Progenitor cell of endocrine pancreas (in vitro differentiated cells): ENCODE measurements at places on chromosomes 16 and 17. TPM values are rescaled to one million over a fixed set of nuclear protein-coding genes. Genes with fewer than 3 reads are reported as not detected.
A peak's percentile ranks its signal among the peaks of the same experiment; 100 is the strongest.

The DBNDD1 gene
- 53.8 and 57.4 TPM in 2 replicates for total RNA-seq

The ANKRD40CL gene
- total RNA-seq, result not detected in 2 replicates

The DNAH17 gene
- 0.16 TPM in 1 of 2 replicates, not detected in the other for total RNA-seq

The AANAT gene
- 0.40 TPM in 1 of 2 replicates, not detected in the other for total RNA-seq

The MT1X gene
- total RNA-seq, result 6.8 and 6.9 TPM in 2 replicates

The ACLY gene
- 186 and 188 TPM in 2 replicates for total RNA-seq

The DHRS7B gene
- total RNA-seq, result 18.0 and 19.9 TPM in 2 replicates

The FAM222B gene
- total RNA-seq, result 48.9 and 58.7 TPM in 2 replicates

The CCL3 gene
- total RNA-seq, result not detected in 2 replicates

The CHMP6 gene
- total RNA-seq, result 26.1 and 27.8 TPM in 2 replicates

The LRRC37B gene
- 27.6 and 28.7 TPM in 2 replicates for total RNA-seq

The USP32 gene
- 42.7 and 42.8 TPM in 2 replicates for total RNA-seq

The ABCA8 gene
- total RNA-seq, result 0.31 and 0.44 TPM in 2 replicates

DNA sequence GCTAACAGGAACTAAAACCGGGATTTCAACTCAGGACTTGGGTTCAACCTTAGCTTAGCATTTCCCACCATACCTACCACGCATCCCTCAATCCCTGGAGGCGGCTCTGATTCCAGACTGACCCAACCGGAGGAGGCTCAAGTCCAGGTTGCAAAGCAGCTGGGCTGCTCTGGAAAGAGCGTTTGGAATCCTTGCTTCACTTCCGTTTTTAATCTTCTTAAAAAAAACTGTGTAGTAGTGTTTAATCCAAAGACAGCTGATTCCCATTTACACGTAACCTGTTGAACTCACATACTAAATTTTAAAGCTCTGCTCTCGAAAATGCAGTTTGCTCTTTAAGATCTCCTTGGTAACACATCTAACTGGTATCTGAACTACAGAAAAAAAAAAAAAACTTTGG lies 50.0 kb downstream of the NXN start:
- H3K27me3 ChIP-seq, result peaks cover 3% of the 10 kb centered on the region
- no peak overlapping the region for H3K4me3 ChIP-seq
- no peak for DNase-seq
- peaks cover 2% of the 10 kb centered on the region for H3K36me3 ChIP-seq
- H3K27ac ChIP-seq, result peak overlapping the region; percentile 92

GRCh38 chr17:57375040-57375769 lies 118.9 kb downstream of the MSI2 start:
- H3K27ac ChIP-seq, result peak overlapping the region; percentile 71
- H3K4me1 ChIP-seq, result peaks cover 52% of the 10 kb centered on the region
- H3K36me3 ChIP-seq, result peaks cover 12% of the 10 kb centered on the region
- no peak for DNase-seq

GRCh38 chr17:17751489-17752088 lies 70.3 kb downstream of the RAI1 start:
- peak overlapping the region; percentile 4 for H3K4me3 ChIP-seq
- peak overlapping the region; percentile 79 for H3K27ac ChIP-seq
- no peak for DNase-seq
- H3K4me1 ChIP-seq, result peaks cover 25% of the 10 kb centered on the region
- H3K27me3 ChIP-seq, result no peaks in the 10 kb centered on the region
- H3K36me3 ChIP-seq, result no peaks in the 10 kb centered on the region

DNA sequence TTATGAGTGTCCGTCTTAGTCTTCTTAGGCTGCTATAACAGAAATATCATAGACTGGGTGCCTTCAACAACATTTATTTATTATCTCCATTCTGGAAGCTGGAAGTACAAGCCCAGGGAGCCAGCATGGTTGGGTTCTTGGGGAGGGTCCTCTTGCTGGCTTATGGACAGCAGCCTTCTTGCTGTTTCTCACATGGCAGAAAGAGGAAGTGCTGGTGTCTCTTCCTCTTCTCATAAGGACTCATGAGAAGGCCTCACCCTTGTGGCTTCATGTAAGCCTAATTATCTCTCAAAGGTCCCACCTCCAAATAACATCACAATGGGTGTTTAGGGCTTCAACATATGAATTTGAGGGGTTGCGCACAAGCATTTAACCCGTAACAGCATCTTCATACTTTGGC lies 207.0 kb upstream of the COX10 start:
- peaks cover 2% of the 10 kb centered on the region for H3K36me3 ChIP-seq
- H3K4me3 ChIP-seq, result no peak overlapping the region
- H3K27ac ChIP-seq, result no peak overlapping the region
- H3K4me1 ChIP-seq, result no peaks in the 10 kb centered on the region
- no peaks in the 10 kb centered on the region for H3K27me3 ChIP-seq

- H3K27ac ChIP-seq, result no peak overlapping the region
Observed at GRCh38 chr16:76176153-76176552, 101.0 kb upstream of the CNTNAP4 start.

GRCh38 chr17:31266042-31266441 lies 31.0 kb downstream of the OMG start:
- H3K27ac ChIP-seq, result no peak overlapping the region
- peaks cover 29% of the 10 kb centered on the region for H3K36me3 ChIP-seq

DNA sequence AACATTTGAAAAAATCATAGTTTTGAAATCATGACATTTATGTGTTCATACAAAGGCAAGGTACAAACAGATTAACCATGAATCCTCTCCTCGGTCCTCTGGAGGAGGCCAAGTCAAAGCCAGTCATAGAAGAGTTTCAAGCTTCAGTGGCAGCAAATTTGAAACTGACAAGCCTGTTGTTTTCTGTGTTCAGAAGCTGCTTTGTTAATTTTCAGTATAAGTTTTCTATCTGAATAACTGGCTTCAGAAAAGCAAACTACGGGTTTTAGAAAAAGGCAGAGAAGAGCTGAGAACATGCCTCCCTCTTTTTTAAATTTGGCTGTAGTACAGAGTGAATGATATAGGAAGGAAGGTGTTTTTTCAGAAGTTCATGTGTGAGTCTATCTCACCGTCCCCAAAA lies 79.6 kb upstream of the CLEC18B start:
- H3K36me3 ChIP-seq, result peaks cover 8% of the 10 kb centered on the region
- no peaks in the 10 kb centered on the region for H3K27me3 ChIP-seq
- no peak for DNase-seq
- H3K4me3 ChIP-seq, result no peak overlapping the region
- H3K27ac ChIP-seq, result no peak overlapping the region

- no peak for DNase-seq
- H3K36me3 ChIP-seq, result no peaks in the 10 kb centered on the region
- H3K27ac ChIP-seq, result no peak overlapping the region
- no peaks in the 10 kb centered on the region for H3K27me3 ChIP-seq
- no peaks in the 10 kb centered on the region for H3K4me1 ChIP-seq
Observed at GRCh38 chr17:69246726-69247375, 18.2 kb upstream of the ABCA10 start.

DNA sequence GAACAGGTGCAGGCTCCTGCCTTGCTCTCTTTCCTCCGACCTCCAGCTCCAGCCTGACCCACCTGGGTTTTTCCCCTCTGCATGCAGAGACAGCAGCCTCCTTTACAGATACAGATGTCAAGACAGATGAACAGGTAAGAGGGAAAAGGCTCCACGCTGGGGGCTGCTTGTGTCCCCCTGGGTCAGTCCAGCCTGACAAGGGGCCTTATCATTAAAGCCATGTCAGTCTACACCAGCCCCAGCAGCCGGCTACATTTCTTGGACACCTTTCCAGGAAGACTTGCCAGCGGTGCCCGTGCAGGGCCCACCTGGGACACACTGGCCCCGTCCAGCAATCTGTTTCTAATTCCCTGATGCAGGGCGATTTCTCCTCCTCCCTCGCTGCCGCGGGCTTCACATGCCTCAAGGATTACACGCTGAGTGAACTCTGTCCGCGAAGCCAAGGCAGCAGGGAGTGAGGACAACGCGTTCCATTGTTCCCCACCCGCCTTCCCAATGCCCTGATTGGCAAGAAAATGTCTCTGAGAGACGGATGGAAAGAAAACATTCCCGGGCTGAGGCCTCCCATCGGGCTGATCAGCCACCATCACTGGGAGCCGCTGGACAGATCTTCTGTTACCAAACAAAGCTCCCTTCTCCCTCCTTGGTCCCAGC lies 184.7 kb downstream of the C16orf95 start:
- no peak overlapping the region for H3K27ac ChIP-seq
- H3K27me3 ChIP-seq, result peaks cover 17% of the 10 kb centered on the region
- H3K36me3 ChIP-seq, result no peaks in the 10 kb centered on the region
- peaks cover 1% of the 10 kb centered on the region for H3K4me1 ChIP-seq

DNA sequence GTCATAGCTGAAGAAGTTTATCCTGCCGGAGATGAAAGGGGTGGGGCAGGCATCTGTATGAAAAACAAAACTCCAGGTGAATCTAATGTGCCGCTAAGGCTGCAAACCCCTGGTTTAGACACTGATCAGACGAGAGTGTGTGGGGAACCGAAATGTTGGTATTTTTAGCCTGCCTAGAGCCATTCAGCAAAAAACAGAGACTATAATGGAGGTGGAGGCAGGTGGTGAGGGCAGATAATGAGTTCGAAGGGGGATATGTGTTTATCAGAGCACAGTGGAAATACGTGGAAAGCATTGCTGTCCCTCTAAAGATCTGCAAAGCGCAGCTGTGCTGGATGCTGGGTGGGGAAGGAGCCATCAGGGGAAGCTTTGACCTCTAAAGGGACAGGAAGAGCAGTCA lies 127.5 kb upstream of the WSCD1 start:
- H3K27me3 ChIP-seq, result peaks cover 62% of the 10 kb centered on the region
- H3K27ac ChIP-seq, result no peak overlapping the region
- H3K4me3 ChIP-seq, result no peak overlapping the region
- no peak for DNase-seq

DNA sequence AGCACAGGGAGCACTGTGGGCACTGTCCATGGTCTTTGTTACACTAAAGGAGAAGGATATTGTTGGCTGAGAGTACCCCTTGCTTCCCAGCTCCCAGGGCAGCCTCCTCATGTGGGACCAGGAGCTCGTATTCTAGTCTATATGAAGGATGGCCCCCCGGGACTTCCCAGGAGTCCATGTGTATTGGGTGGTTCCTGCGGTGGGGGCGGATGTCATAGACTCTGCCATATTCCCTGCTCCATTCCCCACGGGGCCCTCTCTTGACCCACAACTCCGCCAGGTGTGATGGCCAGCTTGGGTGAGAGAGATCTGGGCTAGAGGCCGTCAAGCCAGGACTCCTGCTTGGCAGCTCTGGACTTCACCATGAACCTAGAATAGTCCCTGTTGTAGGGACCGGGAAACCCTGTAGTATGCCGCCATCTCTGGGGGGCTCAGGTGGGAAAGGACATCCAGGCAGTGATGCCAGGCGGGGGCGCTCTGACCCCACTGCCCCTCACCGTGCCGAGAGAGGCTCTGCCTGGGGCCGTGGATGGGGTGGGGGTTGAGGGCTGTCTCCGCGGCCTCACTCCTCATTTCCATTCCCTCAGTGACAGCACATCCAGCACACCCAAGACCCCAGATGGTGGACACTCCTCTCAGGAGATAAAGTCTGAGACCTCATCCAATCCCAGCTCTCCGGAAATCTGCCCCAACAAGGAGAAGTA lies 37.8 kb downstream of the OR1D5 start:
- no peaks in the 10 kb centered on the region for H3K4me1 ChIP-seq
- no peak overlapping the region for H3K4me3 ChIP-seq
- no peaks in the 10 kb centered on the region for H3K27me3 ChIP-seq
- H3K36me3 ChIP-seq, result peaks cover 48% of the 10 kb centered on the region
- H3K27ac ChIP-seq, result no peak overlapping the region

GRCh38 chr16:30839523-30840227 lies 52.7 kb upstream of the ZNF629 start:
- H3K27ac ChIP-seq, result no peak overlapping the region
- H3K4me1 ChIP-seq, result peaks cover 13% of the 10 kb centered on the region
- no peak for DNase-seq
- peaks cover 1% of the 10 kb centered on the region for H3K36me3 ChIP-seq
- H3K4me3 ChIP-seq, result no peak overlapping the region
- no peaks in the 10 kb centered on the region for H3K27me3 ChIP-seq

DNA sequence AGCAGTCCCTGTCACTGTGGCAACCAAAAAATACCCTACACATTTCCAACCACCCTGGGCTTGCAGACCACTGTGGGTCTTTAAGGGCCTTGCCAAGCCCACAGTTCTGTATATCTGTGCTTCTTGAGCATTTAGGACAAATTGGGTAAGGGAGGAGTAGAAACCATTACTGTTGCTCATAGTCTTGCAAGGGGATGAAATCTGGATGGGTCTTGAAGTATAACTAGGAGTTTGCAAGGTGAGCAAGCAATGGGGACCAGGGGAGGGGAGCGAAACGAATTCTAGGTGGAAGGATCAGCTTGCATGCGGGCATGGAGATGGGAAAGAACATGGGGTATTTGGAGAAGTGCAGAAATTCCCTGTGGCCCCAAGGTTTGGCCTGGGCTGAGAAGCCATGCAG lies 202.9 kb downstream of the RAB11FIP4 start:
- H3K27ac ChIP-seq, result no peak overlapping the region
- H3K4me1 ChIP-seq, result peaks cover 11% of the 10 kb centered on the region
- H3K36me3 ChIP-seq, result peaks cover 3% of the 10 kb centered on the region
- no peak for DNase-seq
- H3K4me3 ChIP-seq, result no peak overlapping the region

DNA sequence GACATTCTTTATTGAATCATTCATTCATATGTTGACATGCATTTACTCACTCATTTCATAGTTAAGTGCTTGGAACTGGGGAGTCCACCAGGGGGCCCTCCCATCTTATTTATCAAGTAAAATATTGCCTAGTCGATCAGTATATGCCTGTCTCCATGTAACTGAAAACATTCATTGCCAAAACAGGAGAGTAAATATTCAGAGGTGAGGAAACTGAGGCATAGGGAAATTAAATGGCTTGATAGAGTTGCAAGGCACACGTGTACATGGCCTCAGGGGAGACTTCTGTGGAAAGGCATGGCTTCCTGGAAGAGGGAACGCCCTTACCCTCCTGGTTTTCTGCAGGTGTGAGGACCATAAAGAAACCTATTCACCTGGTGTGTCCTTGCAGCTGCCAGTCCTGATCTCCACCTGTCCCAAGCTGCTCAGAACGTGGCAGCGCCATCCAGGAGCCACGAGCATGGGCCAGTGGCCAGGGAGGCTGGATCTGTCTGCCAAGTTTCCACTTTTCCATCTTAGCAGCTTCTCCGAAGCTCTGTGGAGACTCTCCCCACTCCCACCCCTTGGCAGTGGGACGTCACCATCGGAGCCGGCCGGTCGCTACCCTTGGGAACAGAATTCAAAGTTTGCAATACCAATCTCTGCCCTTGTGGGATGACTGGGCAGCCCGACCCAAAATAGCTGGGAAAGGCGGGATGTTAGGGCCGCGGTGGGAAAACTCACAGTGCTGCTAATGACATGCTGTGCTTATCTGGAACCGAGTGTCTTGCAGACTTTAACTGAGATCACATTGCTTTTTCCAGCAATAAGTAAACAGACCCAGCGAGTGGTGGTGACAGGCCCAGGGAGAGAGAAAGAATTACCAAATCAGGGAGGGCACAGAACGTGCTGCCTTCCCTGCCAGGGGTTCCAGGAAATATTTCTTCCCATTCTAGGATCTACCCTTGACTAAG lies 4.1 kb upstream of the C1QTNF1 start:
- H3K27ac ChIP-seq, result no peak overlapping the region
- H3K4me3 ChIP-seq, result no peak overlapping the region
- peaks cover 1% of the 10 kb centered on the region for H3K36me3 ChIP-seq
- peaks cover 40% of the 10 kb centered on the region for H3K27me3 ChIP-seq

- no peak overlapping the region for H3K27ac ChIP-seq
- peaks cover 3% of the 10 kb centered on the region for H3K27me3 ChIP-seq
- H3K4me3 ChIP-seq, result no peak overlapping the region
- DNase-seq, result no peak
Observed at GRCh38 chr16:13906168-13907089, 13.5 kb upstream of the ERCC4 start.

GRCh38 chr17:1484676-1485422 lies 7.6 kb downstream of the MYO1C start:
- H3K4me3 ChIP-seq, result peak overlapping the region; percentile 82
- H3K27ac ChIP-seq, result peak overlapping the region; percentile 93
- peaks cover 3% of the 10 kb centered on the region for H3K27me3 ChIP-seq
- H3K4me1 ChIP-seq, result peaks cover 12% of the 10 kb centered on the region

GRCh38 chr16:28326881-28327610 lies 34.7 kb downstream of the SBK1 start:
- H3K36me3 ChIP-seq, result no peaks in the 10 kb centered on the region
- H3K27ac ChIP-seq, result no peak overlapping the region
- no peaks in the 10 kb centered on the region for H3K27me3 ChIP-seq
- H3K4me3 ChIP-seq, result no peak overlapping the region
- peak; percentile 49 for DNase-seq
